ENCODE measurements at places on chromosomes 7 and 10.

GRCh38 chr10:48651839-48652238 lies 32.8 kb upstream of the WDFY4 start:
- DNase-seq = no peak

DNA sequence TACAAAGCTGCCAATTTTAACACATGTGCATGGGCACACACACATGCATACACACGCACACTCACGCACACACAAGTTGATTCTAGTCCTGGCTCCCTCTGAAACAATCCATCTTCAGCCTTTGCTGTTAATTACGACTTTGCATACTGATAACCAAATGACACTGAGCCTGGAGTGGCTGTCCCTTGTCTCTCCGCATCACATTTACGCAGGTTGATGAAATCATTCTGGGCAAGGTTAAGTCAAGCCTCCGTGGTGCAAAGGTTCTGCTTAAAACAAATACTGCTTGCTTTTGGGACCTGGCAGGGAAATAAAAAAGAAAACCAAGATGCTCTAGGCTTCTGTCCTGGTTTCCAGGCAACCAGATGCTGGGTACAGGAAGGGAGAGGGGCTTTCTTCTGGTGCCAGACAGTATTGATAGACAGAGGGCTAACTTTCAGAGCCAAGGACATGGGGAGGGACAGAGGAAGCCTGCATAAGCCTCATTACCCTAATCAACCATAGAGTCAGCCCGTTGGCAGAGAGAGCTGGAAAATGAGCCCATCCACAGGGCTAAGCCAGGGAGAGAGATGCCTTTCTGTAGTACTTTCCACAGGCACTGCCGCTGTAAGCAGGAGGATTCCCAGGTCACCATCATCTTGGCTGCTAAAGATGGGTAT lies 233.0 kb downstream of the WDR11 start:
- no peak for DNase-seq

- no peak for DNase-seq
Observed at GRCh38 chr10:60573336-60573735, 183.7 kb upstream of the ANK3 start.

DNA sequence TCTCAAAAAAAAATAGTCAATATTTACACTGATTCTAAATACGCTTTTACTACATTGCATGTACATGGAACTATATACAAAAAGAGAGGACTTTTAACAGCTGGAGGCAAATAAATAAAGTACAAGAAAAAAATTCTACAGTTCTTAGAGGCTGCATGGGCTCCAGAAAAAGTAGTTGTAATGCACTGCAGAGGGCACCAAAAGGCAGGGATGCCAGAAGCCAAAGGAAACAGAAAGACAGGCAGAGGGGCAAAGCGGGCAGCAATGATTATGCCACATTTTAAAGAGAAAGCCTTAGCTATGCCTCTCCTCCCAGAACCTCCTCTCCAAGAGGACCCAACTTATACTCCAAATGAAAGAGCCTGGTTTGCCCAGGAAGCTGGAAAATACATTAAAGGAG lies 11.6 kb upstream of the ADCK2 start:
- DNase-seq = no peak

GRCh38 chr10:99799613-99800012 lies 17.2 kb downstream of the ABCC2 start:
- DNase-seq = no peak

DNA sequence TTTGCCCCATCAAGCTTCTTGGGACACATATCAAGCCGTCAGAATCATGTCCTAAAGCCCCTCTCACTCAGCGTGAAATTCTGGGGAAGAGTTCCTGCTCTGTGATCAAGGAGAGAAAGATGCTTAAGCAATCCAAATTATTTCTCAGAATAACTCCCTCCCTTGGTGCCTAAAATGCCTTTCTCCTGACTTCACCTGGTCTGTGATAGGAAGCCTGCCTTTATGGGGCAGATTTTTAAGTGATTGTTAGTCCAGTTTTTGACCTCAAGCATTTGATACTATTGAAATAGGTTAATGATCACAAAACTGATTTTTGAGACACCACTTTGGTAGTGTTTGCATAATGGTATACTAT lies 76.4 kb upstream of the MAGI2 start:
- DNase-seq = no peak

DNA sequence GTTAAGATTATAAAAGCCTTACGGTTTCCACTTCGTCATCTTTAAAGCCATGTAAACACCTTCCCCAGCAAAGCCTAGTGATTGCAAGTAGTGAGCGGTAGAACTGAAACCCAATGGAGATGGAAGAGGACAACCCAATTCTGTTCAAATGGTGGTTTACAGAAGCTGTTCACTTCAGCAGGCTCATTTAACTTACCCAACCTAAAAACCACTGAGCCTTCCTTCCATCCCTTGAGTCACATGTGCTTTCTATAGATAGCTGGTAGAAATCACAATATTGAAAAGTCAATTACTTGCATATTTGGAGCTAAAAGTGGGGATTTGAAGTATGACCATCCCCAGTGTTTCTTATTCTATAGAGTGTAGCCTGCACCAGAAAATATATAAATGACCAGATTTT lies 667.7 kb downstream of the SUGCT start:
- DNase-seq = no peak

All from CD4-positive, CD25-positive, alpha-beta regulatory T cell (primary cell).